MG63 (cell line): ENCODE measurements at places on chromosomes 16 and 17. TPM values are rescaled to one million over a fixed set of nuclear protein-coding genes. Genes with fewer than 3 reads are reported as not detected.
A peak's percentile ranks its signal among the peaks of the same experiment; 100 is the strongest.

DNA sequence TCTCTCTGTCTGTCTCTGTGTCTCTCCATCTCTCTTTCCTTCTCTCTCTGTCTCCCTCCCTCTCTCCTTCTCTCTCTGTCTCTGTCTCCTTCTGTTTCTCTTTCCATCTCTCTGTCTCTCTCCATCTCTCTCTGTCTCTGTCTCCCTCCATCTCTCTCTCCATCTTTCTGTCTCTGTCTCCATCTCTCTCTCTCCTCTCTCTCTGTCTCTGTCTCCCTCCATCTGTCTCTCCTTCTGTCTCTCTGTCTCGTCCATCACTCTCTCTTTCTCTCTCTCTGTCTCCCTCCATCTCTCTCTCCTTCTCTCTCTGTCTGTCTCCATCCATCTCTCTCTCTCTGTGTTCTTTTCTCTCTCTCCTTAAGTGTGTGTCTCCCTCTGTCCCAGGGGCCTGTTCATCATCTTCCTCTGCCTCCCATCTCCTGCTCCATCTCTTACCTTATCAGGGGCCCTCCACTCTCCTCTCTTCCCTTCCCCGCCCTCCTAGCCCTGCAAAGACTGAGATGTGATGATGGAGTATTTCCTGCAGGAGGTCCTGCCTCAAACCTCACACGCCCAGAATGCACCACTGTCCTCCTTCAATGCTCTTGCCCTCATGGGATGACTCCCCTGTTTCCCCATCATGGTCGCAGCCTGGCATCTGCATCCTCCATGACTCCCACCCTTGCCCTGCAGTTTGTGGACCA lies 193.3 kb downstream of the GSG1L start:
- DNase-seq, result no peak

GRCh38 chr16:15493466-15494180 lies 59.2 kb downstream of the BMERB1 start:
- DNase-seq, result peak; percentile 76

DNA sequence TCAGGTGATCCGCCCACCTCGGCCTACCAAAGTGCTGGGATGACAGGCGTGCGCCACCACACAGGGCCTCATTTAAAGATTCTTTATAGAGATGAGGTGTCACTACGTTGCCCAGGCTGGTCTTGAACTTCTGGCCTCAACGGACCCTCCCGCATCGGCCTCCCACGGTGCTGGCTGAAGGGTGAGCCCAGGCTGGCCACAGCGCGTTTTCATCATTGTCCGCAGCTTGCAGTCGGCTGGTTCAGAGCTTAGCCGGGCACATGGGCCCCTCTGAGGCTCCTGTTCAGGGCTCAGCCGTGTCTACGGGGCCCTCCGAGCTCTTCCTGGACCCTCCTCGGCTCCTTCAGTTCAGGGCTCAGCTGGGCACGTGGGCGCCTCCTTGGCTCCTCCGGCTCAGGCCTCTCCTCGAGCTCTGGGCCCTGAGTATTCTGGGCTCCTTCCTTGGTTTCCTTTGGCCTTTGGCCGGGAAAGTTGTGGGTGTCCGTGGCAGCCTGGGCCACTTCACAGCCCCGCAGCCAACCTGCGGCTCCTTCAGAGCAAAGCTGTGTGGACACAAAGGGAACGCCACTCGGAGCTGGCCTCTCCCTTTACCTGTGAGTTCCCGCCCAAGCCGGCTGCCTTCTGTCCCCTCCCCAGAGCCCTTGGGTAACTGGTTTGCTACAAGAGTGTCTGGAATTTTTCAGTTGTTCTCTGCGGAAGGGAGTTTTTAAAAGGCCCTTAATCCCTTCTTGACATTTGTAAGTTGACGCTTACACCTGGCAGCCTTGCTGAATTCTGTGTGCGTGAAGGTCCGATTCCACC lies 1.2 kb upstream of the MSLN start:
- DNase-seq, result no peak

DNA sequence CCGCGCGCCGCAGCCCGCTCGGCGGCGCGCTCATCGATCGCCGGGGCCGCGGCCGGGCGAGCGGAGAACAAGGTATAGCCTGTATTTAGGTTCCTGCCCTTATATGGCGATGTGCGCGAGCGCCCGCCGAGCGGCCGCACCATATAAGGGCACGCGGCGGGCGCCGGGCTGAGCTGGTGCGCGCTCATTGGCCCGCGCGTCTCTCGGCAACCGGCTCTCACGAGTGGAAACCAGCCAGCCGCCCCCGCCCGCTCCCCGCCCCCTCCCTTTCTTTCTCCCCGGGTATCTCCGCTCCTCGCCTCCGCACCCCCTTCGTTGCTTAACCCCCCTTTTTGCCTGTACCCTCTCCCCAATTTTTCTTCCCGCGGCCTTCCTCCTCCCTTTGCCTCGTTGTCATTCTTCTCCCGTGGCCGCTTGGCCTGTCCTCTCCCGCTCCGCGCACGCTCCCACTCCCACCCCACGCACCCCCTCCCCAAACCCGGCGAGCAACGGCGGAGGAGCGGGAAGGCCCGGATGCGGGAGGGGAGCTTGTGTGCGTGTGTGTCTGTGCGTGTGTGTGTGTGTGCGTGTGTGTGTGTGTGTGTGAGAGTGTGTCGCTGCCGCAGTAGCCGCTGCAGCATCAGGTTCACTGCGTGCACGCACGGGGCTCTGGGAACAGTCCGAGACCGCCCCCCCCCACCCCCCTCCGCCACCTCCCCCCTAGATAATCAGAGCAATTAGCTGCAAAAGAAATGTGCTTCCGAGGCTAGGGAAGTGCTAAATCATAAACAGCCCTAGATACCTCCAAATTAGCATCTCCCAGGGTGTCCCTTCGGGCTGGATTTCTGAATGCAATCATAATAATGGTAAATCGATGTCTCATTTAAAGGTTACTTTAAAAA lies 13.5 kb upstream of the CBX8 start:
- DNase-seq, result peak; percentile 79

DNA sequence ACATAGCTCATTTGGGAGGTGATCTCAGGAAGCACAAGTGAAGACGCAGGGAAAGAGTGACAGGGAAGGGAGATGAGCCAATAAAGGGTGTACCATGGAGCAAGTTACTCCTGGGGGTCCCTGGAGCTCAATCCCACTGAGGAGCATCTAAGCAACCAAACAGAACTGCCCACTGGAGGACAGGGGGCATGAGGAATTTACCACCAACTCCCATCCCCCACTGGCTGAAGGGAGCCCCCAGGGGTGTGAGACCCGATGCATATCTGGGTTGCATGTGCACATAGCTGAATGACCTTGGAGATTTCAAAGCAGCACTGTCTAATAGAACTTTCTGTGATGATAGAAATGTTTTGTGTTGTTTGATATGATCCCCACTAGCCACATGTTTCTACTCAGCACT lies 29.6 kb downstream of the C16orf82 start:
- no peak for DNase-seq

GRCh38 chr16:63735456-63735855 lies 1386.4 kb downstream of the CDH11 start:
- DNase-seq, result no peak

DNA sequence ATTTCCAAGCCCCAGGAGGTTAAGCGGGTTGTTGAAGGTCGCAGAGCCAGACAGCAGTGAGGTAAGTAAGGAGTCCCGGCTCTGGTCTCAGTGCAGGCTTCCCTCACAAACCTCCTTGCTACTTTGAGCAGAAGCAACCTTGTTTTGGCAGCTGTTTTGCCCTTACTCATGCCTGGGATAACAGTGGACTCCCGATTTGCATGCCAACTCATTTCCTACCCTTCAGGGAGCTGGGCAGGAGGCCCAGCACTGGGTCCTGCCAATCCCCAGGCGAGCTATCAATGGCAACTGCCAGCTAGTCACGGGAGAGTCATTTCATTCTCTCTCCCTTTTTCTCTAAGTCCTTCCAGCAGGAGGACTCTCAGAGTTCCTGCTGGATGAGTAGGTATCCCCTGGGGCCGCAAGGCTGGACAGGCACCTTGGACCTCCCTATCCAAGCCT lies 72.0 kb upstream of the KSR1 start:
- DNase-seq, result peak; percentile 99

- no peak for DNase-seq
Measured at GRCh38 chr16:85645021-85645589, 32.0 kb downstream of the GSE1 start.

GRCh38 chr16:65309354-65309753 lies 187.5 kb upstream of the CDH11 start:
- no peak for DNase-seq

DNA sequence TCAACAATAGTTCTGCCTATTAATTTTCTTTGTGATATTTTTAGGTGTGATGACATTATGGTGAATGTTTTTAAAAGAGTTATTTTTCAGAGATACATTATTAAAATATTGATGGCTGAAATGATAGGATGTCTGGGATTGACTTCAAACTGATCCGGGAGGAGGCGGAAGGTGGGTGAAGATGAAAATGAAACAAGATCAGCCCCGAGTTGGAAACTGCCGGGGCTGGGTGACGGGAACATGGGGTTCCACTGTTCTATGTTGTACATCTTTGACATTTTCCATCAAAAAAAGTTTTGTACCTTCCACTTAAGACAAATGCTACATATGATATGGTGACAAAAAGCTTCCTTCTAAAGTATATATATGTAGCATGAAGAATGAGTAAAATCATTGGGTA lies 336.9 kb downstream of the XYLT1 start:
- DNase-seq, result no peak

- peak; percentile 26 for DNase-seq
Measured at GRCh38 chr16:27779641-27780164, 229.8 kb downstream of the KATNIP start.

DNA sequence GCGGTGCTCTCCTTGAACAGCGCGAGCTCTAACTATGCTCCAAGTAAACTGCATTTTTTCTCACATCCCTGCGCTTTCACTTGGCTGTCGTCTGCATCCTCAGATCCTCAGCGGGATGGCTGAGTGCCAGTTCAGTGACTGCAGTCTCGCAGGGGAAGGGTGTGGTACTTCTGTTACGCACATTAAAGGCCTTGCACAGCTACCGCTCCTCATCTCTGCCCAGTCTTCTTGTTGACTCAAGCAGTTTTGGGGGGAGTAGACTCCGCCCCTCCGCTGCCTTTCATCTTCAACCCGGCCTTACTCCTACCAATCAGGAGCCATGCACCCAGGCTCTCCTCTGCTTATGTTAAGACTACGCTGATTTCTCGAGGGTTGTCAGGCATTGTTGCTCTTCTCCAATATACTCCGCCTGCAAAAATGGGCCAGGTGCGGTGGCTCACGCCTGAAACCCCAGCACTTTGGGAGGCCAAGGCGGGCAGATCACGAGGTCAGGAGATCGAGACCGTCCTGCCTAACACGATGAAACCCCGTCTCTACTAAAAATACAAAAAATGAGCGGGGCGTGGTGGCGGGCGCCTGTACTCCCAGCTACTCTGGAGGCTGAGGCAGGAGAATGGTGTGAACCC lies 10.0 kb downstream of the ATP5PD start:
- peak; percentile 85 for DNase-seq

DNA sequence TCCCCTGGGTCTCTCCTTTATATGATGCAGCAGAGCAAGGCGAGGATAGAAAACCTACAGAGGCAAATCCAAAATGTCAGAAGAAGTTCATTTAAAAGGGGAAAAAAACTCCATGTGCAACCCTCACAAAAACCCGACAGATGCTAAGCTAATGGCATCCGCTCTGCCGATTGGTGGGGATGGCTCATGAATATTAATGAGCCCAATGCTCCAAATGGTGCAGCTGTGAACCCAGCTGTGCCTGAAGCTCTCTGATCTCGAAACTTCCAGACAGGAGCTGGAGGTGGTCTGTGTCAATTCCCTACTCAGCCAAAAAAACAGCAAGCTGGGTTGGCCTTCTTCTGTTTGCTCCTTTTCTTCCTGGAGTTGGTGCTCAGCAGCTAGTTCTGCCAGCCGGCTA lies 15.5 kb downstream of the SNX11 start:
- DNase-seq, result no peak

DNA sequence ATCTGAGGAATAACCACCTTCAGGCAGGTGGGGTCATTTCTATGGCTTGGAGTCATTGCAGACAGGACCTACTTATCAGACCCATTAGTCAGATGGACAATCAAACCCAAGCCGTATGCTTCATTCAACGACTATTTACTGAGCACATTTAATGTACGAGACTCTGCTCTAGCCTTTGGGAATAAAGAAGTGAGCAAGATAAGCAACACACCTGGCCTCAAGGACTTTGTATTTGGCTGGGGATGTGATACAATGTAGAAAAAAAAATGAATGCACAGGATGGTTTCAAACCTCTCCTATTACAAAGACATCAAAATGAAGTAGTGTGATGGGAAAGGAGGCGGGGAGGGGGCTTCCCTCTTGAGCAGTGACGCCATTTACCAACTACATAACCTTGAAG lies 311.7 kb downstream of the PMP22 start:
- DNase-seq, result no peak

DNA sequence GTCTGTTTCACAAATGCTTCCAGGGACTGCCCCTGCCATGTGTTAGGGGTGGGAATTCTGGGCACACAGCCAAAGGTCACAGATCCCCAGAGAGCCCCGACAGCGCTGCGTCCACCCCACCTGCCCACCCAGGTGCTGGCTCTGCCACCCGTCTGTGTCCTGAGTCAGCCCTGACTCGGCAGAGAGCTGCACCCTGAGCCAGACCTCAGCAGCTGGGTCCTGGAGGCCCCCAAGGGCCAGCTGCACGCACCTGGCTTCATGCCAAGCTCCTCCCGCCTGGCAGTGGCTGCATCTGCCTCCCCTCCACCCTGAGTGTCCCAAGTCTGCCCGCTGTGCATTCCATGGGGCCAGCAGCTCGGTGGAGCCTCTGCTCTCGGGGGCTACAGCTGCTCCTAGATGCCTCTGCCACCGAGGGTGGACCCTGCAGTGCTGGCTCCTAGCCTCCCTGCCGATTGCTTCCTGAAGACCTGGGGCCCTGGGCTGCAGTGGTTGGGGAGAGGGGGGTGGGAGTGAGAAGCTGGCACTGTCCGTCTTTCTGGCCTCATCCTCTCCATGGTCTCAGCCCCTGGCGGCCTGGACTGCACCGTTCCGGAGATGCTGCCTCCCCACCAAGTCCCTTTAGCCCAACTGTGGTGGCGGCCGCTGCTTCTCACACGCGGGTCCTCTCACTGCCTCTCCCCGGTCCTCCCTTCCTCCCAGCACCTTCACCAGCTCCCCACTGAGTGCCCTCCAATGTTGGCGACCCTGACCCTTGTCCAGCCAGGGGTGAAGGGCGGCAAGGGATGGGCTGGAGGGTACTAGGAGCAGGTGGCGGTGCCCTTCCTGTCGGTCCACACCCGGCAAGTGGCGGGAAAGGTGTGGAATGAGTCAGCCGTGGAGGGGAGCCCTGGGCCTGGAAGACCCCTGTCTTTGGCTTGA lies 3.0 kb downstream of the SECTM1 start:
- peak; percentile 83 for DNase-seq

GRCh38 chr17:28700830-28701492 lies 10.7 kb downstream of the PROCA1 start:
- no peak for DNase-seq

DNA sequence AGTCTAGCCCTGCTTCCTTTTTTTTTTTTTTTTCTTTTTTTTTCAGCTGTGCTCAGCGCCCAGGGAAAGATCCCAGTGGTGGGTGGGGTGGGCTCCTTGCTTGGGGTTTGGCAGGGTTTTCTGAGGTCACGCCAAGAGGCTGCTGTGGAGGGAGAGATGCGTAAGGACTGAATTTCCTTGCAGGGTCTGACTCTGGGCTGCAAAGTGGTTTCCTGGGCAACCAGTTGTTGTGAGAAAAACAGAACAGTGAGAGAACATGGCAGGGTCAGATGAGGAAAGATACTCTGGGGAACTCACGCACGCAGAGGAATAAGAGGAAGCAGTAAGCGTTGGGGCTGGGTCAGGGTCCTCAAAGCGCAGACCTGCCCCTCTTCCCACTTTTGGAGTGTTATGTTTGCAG lies 119.5 kb downstream of the IRF8 start:
- no peak for DNase-seq

GRCh38 chr16:82880346-82880745 lies 253.6 kb downstream of the CDH13 start:
- no peak for DNase-seq

The CYBA gene
- total RNA-seq, result 10.7 and 21.2 TPM in 2 replicates

The CCL14 gene
- total RNA-seq, result not detected in 2 replicates

The FGF11 gene
- not detected in 2 replicates for total RNA-seq

The NETO2 gene
- 48.8 and 71.2 TPM in 2 replicates for total RNA-seq
